ENCODE measurements at places on chromosomes 2 and 18. TPM values are rescaled to one million over a fixed set of nuclear protein-coding genes. Genes with fewer than 3 reads are reported as not detected.

The CDH20 gene
- polyA plus RNA-seq, result 1.7 TPM

The ERMN gene
- 0.04 TPM for polyA plus RNA-seq

GRCh38 chr18:2112435-2113045, 458.8 kb downstream of the METTL4 start:
- H3K27me3 ChIP-seq, result no peaks in the 10 kb centered on the region
- no peaks in the 10 kb centered on the region for H3K36me3 ChIP-seq
- no peak overlapping the region for H3K27ac ChIP-seq
- H3K4me3 ChIP-seq, result no peak overlapping the region
- no peak for DNase-seq

- peak; percentile 76 for DNase-seq
- H3K4me3 ChIP-seq, result no peak overlapping the region
- H3K36me3 ChIP-seq, result peaks cover 2% of the 10 kb centered on the region
- H3K27me3 ChIP-seq, result no peaks in the 10 kb centered on the region
- peak overlapping the region; percentile 56 for H3K27ac ChIP-seq
- peaks cover 17% of the 10 kb centered on the region for H3K4me1 ChIP-seq
Observed at GRCh38 chr18:9109523-9109922, 7.0 kb downstream of the NDUFV2 start.

All from muscle of leg (tissue), 16 donors.